B cell (primary cell): ENCODE measurements at places on chromosomes 11 and 22.

DNA sequence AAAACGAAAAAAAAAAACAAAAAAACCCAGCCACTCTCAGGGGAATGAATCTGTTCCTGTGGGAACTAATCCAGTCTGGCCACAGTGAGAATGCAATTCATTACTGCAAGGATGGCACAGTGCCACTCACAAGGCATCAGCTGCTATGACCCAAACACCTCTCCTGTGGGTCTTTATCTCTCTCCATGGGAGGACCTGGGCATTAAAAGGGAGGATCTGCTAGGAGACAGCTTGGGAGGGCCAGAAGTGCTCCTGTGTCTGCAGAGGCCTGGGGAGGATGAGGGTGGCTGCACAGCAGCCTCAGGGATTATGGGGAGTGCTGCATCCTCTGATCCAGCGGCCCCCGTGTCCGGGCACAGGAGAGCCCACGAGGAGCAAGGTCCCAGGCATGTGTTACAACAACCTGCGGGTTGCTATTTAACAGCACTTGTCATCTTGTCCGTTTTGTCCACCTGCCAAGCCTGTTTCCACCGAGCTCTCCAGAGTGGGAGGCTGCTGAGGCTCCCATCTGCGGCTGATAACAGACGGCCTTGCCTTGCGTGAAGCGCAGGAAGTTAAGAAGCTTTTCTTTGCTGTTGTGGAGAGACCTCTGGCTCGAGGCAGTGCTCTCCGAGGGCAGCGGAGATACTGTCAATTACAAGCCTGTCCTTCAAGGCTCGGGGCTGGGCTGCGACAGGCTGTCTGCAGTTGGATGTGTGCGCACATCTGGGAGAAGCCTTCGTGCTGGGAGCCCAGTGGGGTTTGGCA is 97.7 kb downstream of the NXPE2 start:
- no peak for DNase-seq

- peak; percentile 100 for DNase-seq
These were observed at the start of gene PATL1 for GRCh38 chr11:59668950-59669610. Gene PATL1 (minus strand): TSS chr11:59669037. CDS start chr11:59668895, 142 bp downstream.

- no peak for DNase-seq
These were observed 5.9 kb upstream of the HMOX1 start for GRCh38 chr22:35375031-35375430.

DNA sequence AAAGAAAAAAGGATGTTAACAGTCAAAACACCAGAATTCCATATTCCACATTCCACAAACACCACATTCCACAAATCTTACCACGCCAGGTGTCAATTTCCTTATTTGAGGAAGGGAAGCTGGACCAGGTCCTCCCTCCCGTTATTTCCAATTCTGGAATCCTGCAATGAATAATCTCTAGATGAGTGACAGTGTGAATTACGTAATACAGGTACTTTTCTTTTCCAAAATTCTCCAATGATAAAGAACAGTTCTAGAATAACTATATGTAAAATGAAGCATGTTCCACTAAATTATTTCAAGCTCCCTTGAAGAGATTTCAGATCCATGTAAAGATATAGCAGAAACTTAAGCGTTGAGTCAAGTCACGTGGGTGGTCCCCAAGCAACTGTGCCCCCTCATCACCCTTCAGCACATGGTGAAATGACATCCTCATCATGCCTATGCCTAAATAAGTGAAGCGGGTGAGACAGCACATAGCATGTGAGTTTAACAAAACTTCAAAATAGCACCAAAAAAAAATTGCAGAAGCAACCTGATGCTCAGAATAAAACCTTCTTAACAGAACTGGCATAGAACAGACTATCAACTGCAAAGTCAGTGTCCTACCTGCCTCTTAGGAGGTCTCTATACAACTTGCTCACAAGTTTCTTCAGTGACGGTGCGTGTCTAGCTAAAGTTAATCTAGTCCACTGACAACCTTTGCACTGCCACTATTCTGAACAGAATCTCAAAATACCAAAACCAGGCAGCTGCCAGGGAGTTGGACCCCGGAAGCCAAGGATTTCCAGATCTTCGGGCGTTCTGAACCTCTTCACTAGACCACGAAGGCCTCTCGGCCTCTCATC is 876 bp downstream of the NFRKB start:
- DNase-seq = no peak

DNA sequence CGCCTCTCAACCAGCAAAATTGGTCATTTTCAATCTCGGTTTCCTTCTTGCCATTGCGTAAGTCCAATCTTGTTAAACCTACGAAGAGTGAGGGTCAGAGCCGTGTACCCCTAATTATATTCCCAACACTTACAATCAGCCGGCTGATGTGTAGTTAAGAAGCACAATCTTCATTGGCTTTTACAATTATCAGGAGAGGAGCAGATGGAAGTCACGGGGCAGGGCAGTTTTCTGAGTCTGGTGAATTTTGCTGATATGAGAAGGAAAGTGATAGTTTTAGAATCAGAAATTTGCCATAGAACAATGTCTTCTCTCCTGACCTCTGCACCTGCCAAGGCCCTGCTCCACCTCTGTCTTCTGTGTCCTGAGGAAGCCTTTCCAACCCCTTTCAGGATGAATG is 35.0 kb upstream of the ATXN10 start:
- no peak for DNase-seq
